DMS153 (cell line): ENCODE measurements at places on chromosomes 12 and 14.
A peak's percentile ranks its signal among the peaks of the same experiment; 100 is the strongest.

DNA sequence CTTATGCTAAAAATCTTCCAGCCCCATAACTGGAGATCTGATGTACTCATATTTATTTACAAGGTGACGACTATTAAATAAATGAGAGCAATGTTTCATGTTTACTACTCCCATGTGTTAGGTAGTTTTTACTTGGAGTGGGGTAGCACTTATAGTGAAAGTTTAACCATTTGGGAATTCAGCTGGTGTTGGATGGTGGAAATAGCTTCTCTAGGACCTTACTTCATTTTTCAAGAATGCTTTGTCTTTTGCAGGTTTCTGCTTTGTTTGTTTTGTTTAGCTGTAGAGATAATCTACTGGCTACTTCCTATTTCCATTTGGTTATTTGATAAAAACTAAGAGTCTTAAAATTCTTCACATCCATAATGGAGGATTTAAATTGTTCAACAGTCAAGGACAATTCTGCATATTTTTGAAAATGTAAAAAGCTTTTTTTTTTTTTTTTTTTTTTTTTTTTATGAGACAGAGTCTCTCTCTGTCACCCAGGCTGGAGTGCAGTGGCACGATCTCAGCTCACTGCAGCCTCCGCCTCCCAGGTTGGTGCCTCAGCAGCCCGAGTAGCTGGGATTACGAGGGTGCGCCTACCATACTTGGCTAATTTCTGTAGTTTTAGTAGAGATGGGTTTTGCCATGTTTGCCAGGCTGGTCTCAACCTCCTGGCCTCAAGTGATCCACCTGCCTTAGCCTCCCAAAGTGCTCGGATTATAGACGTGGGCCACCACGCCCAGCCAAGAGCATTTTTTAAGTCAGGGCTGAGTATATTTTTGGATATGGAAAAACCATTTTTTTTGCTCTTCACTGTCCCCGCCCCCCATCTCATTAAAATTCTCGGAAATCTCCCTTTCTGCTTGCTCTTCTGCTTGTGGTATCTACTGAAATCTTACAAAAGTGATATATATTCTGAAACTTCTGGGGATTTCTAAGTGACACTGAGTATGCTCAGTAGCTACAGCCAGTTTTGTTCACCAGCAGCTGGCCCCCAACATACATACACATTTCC is 1.4 kb upstream of the ABCD2 start:
- DNase-seq, result no peak

DNA sequence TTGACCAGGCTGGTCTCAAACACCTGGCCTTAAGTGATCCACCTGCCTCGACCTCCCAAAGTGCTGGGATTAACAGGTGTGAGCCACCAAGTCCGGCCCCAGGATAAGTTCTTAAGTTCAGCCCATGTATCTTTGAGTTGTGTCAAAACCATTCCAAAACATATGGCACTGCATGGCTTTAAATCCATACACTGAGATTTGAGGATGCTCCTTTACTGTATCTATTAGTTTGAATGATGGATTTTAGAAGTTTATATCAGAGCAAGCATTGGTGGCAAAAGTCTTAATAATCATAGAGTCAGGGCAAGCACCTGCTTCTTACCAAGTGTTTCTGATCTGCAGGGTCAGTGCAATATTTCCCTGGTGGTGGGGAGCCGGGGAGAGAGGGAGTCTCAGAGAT is 6.1 kb downstream of the KRT6B start:
- DNase-seq, result no peak

DNA sequence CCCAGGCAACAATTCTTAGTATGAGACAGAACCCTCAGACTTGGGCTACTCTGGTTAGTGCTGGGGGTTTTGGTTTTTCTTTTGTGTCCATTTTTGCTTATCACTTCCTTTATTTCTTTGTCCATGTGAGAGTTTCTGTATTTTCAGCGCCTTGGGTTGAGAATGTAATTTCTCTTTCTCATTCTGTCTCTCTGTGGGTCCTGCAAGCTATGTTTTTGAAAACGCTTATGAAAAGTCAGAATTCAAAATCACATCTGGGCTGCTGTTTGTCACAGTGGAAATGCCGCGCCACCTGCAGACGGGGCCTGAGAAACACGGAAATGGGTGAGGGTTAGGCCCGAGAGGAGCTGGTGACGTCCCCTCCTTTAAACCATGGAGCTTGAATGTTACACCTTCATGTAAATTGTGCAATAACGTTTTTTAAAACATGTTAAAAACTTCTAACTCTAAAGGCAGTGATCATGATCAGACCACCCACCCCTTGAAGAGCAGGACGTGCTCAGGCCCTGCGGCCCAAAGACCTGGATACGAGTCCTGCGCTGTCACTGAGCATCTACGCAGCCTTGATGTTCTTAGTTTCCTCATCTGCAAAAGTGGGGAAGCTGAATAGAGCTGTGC is 26.1 kb downstream of the JDP2 start:
- no peak for DNase-seq

DNA sequence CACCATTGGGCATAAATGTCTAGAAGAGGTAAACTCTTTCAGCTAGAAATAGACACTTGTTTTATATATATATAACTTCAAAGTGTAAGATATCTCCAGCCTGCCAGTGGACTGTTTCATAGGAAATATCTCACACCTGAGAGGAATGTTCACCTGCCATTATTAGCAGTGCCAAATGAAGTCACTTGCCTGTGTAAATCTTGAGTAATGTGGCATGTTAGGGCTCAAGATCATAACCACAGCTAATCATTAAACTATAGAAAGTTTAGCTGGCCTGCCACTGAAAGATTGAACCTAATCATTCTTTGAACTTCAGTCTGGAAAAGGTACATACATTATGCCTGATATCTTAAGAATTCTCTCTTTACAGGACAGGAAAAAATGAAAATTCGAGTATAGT is 25.5 kb upstream of the KCNJ8 start:
- DNase-seq, result no peak

GRCh38 chr12:570435-570920 is 92.8 kb downstream of the NINJ2 start:
- no peak for DNase-seq

- peak; percentile 49 for DNase-seq
Measured at GRCh38 chr12:111596985-111597830, 1.9 kb downstream of the ATXN2 start.

- DNase-seq, result peak; percentile 7
Measured at GRCh38 chr12:131250028-131250950, 296.6 kb downstream of the ADGRD1 start.

DNA sequence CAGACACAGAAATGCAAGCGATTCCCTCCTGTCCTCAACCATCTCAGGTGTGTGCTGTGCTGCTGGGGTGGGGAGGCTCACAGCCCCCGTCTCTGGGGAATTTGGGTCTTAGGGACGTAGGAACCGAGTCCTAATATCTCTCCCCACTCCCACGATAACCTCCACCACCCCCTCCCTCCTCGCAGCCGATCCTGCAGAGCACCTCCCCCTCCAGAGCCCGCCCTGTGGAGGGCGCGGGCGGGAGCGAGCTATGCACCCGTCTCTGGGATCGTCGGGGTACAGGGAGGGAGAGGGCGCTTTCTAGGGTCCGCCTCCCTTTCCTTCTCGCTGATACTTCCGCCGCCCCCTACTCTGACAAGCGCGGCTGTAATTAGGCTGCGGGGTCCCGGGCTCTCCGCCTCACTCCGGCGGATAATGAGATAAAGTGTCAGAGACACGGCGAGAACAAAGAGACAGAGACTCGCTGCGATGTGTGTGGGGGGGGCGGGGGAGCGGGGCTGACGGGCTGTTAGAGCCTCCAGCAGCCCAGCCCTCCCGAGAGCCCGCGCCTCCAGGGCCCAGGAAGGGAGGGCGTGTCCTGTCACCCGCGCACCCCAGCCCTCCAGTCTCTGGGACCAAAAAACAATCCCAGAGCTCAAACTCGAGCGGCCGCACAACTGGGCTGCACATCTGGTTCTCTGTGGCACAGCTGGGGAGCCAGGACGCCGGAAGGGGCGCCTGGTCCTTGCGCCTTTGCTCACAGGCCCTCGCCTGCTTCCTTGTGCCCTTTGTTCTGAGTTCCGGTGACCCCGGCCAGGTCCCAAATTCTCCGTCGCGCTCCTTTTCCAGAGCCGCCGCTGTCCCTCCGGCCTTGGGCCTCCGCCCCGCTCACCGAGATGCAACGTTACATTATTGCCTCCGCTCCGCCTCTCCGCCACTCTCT is 8.7 kb downstream of the SHMT2 start:
- DNase-seq, result no peak

DNA sequence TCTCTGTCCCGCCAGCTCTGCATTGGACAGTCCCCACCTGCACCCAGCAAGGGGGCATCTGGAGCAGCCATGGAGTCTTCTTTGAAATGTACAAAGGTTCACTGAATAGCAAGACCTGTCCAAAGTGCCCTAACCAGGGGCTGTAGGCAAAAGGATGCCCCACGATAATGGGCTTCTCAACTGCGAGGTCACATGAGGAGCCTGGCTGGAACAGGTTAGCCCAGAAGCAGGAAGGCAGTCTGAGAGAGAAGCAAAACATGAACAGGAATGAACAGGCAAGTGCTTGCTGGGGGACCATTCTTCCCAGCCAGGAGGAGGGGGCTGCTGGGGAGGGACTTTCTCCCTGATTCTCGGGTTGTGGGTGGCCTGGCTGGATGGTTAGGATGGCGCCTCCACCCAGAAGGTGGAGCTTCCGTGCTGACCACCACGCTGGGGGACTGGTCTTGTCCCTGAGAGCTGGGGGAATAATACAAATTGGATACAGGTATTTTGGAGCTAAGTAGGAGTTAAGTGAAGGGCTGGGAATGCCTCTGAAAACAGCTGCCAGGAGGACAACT is 7.1 kb downstream of the KRT85 start:
- no peak for DNase-seq

DNA sequence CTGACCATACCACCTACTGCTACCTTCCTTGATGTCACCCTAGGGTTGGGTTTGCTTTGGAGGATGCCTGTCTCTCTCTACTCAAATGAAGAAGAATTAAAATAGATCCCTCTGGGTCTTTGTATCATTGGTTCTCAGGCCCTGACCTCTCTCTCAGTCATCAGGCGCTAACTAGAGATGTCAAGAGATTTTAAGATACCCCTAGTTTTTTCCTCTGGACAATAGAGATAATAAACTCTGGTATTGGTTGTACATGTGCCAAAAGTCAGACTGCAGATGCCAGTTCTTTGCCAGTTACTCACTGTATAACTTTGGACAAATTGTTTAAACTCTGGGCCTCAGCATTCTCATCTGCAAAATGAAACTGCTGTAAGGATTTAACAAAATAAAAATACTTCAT is 31.5 kb downstream of the ITPR2 start:
- DNase-seq, result no peak

- no peak for DNase-seq
Measured at GRCh38 chr12:67062193-67062592, 207.0 kb upstream of the CAND1 start.

GRCh38 chr12:91094032-91094662 is 17.1 kb downstream of the LUM start:
- no peak for DNase-seq

DNA sequence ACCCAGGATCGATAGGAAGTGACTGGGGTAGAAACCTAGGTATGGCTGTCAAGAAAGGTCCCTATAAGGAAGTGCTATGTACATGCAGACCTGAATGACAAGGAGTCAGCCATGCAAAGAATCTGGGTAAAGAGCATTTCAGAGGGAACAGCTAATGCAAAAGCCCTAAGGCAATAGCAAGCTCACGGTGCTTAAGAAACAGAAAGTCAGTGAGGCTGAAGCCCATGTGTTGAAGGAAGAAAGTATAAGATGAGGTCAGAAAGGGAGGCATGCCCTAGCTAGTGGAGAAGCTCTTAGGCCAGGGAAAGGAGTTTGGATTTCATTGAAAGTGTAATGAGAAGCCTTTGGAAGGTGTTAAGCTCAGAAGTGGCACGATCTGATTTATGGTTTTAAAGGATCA is 6.0 kb upstream of the ADCY6 start:
- no peak for DNase-seq

DNA sequence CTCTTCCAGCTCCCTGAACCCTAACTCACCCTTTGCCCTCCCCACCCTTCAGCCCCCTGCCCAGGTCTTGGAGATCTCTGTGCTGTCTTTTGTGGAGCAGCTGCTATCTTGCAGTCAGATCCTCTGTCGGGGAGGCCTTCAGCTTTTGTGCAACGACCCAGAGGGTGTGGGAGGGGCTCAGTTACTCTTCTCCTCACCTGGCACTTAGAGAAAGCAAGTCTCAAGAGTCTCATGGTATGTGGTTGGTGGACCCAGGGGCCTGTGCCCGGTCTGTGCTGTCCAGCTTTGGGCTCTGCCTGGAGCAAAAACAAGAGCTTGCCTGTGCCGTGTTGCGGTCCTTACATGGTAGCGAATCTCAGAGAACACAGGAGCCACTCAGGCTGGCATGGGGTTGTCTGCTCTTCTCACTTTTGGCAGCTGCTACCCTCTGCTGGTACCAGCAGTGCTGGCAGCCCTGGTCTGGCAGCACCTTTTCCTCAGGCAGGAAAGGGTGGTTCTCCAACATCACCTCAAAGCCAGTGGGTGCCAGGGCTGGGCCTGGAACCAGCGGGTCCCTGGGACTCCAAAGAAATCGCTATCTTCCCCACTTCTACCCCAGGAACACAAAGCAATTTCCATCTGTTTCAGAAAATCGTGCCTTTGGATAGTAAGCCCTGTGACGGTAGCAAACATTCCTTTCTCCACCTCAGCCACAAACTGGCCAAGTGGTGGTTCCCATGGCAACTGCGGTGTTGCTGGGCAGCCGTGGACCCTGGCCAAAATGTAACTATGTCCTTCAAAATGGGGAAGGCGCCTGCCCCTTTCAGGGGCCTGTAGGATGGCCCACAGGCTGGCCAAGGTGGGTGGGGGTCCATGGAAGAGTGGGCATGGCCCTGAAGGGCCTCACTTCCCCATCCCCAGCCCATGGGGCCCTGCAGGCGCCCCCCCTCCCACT is 90.0 kb downstream of the RIN3 start:
- DNase-seq, result peak; percentile 18

GRCh38 chr14:31400031-31400638 is 20.2 kb downstream of the HEATR5A start:
- no peak for DNase-seq

- DNase-seq, result peak; percentile 61
Measured at GRCh38 chr12:92757597-92758121, 54.9 kb downstream of the PLEKHG7 start.

- no peak for DNase-seq
Measured at GRCh38 chr12:83225806-83226205, 539.1 kb downstream of the TMTC2 start.

- no peak for DNase-seq
Measured at GRCh38 chr12:50569876-50570275, 65.1 kb downstream of the DIP2B start.

DNA sequence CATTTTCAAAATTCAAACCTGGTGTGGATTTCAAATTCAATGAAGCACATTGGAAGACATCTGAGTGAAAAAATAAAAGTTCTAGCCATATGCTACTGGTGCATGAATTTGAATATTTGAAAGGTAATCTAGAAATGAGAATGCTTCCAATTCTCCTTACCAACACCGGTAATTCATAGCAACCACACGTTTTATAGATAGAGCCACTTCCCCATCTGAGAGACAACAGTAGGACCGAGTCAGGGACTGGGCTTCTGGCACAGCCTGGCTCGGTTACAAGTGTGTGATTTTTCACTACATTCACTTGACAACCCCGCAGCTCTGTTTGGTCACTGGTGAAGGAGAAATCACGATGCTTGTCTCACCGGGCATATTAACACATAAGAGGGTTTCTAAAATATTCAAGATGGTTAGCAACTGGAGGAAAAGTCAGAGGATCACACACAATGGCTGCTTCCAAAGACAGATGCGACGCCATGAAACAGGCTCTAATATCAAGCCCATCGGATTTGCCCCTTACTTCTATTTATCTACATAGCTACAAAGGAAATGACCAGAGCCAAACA is 86.5 kb upstream of the FOXN3 start:
- no peak for DNase-seq
